Activated naive CD4-positive, alpha-beta T cell (primary cell): ENCODE measurements at places on chromosomes 3 and 15.

GRCh38 chr15:60975952-60976351 is 253.2 kb downstream of the RORA start:
- DNase-seq, result no peak

DNA sequence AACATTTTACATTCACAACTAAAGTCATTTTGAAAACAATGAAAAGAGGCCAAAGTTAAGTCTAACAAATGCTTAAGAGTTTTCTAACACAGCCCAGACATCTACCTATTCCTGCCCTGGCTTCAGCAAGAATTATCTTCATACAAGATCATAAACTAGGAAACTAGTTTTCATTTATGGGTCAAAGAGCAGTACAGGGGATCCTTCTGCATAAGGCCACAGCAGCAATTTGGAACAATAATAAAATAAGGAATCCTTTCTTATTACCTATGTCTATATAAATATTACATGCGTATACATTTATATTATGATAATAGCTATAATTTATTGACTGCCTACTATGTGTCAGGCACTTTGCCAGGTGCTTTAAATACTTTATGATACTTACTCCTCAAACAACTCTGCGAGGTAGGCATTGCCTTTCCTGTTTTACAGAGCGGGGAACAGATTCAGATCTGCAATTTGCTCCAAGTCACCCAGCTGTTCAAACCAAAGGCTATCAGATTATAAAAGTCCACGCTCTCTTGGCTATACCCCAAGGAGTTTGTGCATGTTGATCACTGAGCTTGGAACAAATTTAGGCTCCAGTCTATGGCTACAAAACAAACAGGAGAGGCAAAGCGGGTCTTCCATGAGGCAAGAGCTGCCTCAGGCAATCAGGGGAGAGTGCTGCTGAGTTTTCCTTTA is 196.4 kb downstream of the RORA start:
- DNase-seq, result no peak

GRCh38 chr3:186248850-186249249 is 113.2 kb downstream of the DGKG start:
- DNase-seq, result no peak

DNA sequence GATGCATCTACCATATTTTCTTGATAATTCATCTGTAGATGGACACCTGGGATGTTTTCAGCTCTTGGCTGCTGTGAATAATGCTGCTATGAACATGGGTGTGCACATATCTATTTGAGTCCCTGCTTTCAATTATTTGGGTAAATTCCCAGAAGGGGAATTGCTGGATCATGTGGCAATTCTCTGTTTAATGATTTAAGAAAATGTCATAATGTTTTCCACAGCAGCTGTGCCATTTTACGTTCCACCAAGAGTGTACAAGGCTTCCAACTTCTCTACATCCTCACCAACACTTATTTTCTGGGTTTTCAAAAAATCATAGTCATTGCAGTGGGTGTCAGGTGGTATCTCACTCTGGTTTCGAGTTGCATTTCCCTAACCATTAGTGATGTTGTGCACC is 64.4 kb downstream of the NSMCE3 start:
- no peak for DNase-seq

- no peak for DNase-seq
Observed at GRCh38 chr15:58442122-58442521, 10.3 kb downstream of the LIPC start.

DNA sequence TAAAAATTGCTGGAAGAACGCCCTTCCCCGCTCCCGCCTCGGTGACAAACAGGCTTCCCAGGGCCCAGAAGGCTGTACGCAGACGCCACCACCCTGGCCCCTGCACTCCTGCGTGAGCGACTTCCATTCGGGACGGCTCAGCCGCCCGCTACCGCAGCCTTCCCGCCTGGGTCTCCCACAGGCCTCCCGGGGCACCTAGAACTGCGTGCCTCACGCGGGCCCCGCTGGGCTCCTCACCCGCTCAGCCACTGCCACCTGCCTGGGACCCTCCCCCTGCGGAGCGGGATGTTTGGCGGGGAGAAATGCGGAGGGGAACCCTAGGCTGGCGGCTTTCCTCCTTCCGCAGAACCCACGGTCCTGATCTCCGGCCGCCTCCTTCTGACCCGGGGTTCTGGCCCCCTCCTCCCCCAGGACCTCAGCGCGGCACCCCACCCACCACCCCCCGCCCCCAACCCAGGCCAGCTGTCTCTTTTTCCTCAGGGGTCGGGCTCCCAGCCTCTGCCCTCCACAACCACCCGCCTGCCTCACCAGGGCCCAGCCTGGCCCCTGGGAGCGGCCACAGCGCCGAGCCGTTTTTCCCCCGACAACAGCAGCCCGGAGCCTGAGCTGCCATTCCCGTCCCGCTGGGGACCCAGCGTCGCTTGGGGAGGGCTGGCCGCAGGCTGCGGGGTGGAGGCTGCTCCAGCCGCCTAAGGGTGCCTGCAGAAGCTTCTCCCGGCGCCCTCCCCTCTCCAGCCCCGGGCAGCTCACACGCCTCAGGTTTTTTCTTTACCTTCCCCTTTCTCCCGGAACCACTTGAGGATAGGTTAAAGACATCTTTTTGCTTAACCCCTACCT is 27.6 kb upstream of the RAB7A start:
- DNase-seq, result no peak

- DNase-seq, result no peak
Observed at GRCh38 chr3:193884027-193884426, 251.9 kb upstream of the HES1 start.

GRCh38 chr3:62183969-62184368 is 189.4 kb downstream of the FEZF2 start:
- no peak for DNase-seq

DNA sequence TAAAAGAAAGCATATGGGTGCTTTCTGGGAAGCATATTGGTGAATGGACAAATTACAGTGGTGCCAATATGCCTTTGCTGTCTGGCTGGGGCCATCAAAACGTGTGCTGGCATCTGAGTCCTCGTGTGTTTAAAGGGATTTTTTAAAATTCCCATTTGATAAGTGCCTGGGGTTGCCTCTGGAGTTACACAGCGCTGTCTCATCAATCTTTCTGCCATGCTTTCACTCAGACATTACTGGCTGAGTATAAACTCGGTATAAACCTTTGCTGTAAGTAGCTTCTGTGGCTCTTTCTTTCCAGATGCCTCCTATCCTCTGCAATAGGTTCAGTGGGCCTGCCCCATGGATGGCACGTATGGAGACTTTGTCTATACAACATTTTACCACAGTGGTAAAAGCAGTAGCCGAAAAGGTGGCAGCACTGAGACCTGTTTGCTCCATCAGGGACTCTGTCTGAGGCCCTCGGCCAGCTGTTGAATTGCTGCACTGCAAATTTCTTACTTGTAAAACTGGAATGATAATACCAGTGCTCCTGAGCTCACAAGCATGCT is 195.5 kb downstream of the LPP start:
- DNase-seq, result no peak

- no peak for DNase-seq
Observed at GRCh38 chr3:98984024-98984423, 82.5 kb upstream of the DCBLD2 start.
